ENCODE measurements at places on chromosomes 1 and 21.

DNA sequence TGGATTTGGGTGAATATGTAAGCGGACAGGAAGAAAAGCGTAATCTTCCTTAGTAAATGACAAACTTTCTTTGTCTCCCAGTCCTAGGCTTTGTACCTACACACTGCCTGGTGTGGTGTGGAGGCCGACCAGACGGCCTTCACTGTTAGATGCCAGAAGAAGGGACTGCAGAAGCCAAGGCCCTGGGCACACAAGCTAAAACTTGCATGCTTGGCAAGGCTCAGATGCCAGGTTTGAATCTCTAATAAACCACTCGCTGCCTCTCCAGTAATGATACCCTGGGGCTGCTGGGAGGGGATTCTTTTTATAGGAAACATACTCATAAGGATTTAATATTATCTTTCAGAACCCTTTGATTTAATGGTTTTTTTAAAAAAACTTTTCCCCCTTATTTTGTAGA, 263.8 kb downstream of the PTPRC start:
- DNase-seq, result no peak

DNA sequence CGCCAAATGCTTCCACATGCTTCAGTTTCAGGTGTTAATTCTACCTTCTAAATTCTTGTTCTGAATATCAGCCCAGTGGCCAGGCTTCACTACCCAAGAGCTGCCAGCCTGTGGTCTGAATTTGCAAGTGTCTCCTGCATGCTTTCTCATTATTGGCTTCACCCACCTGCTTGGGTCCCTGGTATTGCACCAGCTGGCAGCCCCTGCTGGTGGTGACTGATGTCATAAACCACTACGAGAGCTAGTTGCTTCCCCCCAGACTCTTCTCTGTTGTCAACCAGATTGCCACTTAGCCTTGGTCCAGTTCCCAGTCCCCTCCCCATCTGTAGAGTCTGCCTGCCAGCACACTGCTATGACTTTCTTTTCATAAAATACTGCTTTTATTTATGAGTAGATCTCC, 197.7 kb upstream of the DUSP10 start:
- DNase-seq, result no peak

- DNase-seq, result peak; percentile 49
Measured at GRCh38 chr1:211376807-211377470, 50.3 kb downstream of the TRAF5 start.

- no peak for DNase-seq
Measured at GRCh38 chr1:31497601-31498000, 78.7 kb upstream of the TINAGL1 start.

DNA sequence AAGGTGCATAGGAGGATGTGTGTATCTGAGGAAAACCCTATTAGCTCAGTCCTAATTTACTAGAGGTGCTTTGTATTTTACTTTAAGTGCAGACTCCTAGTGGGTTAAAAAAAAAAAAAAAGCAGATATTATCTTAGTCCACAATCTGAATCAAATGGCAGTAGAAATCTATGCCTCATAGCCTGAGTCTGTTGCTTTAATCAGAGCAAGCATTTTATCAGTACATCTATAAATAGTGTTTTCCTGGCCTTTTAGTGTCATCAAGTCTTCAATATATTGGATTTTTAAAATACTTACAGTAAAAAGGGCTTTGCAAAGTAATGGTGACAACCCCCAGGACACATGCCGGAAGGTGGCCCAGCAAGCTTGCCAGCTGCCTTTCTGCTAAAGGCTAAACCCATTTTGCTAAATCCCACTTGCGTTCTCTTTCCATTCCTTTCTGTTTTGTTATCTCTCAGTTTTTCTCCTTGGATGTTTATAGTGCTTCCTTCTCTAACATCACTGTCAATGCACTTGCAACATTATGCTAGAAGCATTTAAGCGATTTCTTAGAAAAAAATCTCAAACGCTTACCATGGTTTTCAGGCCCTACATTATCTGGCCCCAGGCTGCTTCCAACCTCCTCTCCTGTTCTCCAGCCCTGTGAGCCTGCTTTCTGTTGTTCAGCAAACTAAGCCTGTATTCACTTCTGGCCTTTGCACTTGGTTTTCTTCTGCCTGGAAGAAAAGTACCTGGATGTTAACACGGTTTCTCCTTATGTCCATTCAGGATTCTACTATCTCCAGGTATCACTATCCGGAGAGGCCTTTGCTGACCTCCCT, 206.3 kb downstream of the PDE4B start:
- DNase-seq, result no peak

- no peak for DNase-seq
Measured at GRCh38 chr1:178241837-178242236, 147.9 kb downstream of the RASAL2 start.

GRCh38 chr1:116448785-116449385, 75.8 kb downstream of the ATP1A1 start:
- DNase-seq, result no peak

GRCh38 chr1:151134396-151134795, 12.0 kb downstream of the SEMA6C start:
- DNase-seq, result no peak

DNA sequence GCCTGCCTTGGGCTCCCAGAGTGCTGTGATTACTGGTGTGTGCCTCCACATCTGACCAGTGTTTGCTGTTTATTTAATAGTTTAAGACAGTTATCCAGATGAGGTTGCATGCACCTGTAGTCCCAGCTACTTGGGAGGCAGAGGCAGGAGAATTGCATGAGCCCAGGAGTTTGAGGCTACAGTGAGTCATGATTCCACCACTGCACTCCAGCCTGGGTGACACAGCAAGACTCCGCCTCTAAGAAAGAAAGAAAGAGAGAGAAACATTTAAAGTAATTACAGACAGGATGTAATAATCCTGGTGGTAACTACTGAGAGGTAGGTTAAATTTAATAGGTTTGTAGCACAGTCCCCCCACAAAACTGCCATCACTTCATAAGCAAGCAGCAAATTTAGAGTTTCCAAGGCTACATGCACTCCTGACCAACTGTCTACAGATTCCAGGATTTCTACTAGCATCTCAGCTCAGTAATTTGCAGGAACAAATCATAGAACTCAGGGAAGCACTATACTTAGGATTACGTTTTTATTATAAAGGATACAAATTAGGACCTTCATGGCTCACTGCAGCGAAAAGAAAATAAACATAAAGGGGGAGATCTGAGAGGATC, 89.6 kb downstream of the PKN2 start:
- DNase-seq, result no peak
